ENCODE measurements at places on chromosomes 3 and 15.

- peak; percentile 92 for DNase-seq
Measured at GRCh38 chr15:66657185-66658020, 44.6 kb upstream of the SMAD6 start.

GRCh38 chr3:183252973-183253527 is at the start of gene B3GNT5:
TSS of gene B3GNT5 (plus strand) at chr3:183253253. CDS start at chr3:183269799, 16,546 bp downstream.
- DNase-seq: peak; percentile 69

- no peak for DNase-seq
Measured at GRCh38 chr3:174102866-174103265, 705.3 kb downstream of the NLGN1 start.

DNA sequence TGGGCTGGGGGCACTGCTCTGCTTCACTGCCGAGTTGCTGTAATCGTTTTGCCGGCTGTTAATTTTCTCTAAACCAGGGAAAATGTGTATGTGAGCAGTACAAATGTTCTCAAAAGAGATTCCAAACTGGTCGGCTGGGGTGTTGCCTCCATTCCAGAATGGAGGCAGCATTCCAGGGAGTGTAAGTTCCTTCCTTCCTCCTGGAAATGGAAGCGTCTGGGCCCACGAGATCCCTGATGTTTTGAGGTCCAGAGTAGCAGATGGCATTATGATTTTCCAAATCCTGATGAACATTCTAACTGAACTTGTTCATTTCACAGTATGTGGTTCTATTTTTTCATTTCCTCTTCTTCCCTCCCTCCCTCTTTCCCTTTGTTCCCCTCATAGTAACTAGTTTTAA is 64.4 kb upstream of the SKOR1 start:
- DNase-seq: no peak

DNA sequence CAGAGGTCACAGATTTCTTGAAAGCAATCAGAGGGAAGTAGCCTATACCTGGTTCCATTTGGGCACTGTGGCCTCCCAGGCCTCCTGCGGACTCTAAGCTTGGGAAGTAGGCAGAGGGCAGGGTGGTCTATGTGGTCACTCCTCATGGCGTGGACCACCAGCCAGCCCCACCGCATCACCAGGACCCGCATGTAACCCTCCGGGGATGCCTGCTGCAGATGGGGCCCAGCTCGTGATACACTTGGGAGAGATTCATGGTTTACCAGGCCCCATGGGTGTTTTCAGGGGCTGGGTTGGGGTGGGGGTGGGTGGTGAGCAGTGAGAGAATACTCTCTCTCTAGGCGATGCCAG is 123.7 kb downstream of the ASB7 start:
- no peak for DNase-seq

GRCh38 chr15:64425221-64425620 is 35.2 kb upstream of the ZNF609 start:
- DNase-seq: no peak

DNA sequence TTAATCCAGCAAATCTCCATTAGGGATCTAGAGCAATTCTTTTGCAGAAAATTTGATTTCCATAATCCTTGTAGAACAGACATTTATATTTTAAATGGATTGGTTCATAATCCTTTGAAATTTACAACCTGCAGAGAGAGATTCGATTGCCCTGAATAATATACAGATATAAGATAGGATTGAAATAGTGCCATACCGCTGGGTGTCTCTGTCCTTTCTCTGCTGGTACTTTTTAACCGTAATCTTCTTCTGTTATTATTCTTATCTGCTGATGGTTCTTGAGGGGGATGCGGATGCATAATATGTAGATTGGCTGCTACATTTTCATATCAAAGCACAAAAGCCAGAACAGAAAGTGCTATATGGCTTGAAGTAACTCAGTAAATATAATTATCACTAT is 182.2 kb downstream of the CFAP20DC start:
- no peak for DNase-seq

GRCh38 chr15:59792359-59792758 is 103.2 kb upstream of the BNIP2 start:
- no peak for DNase-seq

DNA sequence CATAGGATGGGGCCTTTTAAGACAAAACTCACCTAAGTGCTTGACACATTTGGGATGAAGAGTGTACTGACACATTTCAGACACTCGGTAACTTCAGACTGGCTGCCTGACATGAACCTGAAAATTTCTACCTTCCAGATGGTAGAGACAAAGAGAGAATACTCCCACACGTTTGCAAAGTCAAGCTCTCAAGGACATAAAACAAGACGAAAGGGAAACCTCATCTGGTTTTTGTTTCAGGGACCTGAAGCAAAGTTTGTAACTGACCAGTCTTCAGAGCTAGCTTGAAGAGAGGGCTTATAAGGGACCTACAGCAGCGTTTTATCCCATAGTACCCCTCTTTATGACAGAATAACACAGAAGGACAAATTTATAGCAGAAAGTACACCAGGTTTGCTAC is 41.9 kb downstream of the ZNF621 start:
- no peak for DNase-seq

GRCh38 chr3:4314688-4315087 is 11.5 kb downstream of the SETMAR start:
- no peak for DNase-seq

- peak; percentile 89 for DNase-seq
Measured at GRCh38 chr15:27059610-27060202, 88.7 kb downstream of the GABRG3 start.

DNA sequence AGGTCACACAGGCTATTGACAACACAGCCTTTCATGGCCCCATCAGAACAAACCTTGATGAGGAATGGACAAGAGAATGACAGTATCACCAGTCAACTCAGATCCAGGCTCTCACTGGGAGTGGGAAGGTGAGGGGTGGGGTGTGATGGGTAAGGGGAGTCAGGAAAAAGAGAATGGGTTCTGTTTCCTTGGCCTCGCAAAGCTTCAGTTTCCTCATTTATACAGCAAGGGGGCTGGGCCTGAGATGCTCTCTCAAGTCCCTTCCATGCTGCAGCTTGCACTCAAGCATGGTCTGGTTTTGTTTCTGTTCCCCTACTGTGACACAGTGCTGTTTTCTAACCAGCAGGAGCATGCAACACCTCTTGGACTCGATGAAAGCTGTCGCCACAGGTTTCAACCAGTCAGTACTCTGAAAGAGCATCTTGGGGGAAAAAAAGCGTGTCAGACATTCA is 65.7 kb upstream of the IL12A start:
- no peak for DNase-seq

- no peak for DNase-seq
Measured at GRCh38 chr3:196624067-196624790, 15.3 kb upstream of the NRROS start.

DNA sequence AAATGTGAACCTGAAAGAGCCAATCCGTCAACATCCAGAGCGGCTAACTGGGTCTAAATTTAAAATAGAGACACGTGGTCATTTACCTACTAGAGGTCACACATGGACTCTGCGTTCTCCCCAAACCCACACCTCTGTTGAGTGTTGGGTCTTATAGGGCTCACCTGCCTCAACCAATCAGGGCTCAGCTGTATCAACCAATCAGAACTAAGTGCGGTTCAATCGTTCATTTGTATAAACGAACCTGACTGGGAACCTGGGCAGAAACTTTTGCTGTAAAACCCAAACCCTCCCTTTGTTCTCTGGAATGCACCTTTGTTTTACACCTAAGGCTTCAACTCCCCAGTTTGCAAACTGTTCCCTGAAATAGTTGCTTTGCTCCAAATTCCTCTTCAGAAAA is 8.9 kb downstream of the DNAAF4 start:
- peak; percentile 6 for DNase-seq

DNA sequence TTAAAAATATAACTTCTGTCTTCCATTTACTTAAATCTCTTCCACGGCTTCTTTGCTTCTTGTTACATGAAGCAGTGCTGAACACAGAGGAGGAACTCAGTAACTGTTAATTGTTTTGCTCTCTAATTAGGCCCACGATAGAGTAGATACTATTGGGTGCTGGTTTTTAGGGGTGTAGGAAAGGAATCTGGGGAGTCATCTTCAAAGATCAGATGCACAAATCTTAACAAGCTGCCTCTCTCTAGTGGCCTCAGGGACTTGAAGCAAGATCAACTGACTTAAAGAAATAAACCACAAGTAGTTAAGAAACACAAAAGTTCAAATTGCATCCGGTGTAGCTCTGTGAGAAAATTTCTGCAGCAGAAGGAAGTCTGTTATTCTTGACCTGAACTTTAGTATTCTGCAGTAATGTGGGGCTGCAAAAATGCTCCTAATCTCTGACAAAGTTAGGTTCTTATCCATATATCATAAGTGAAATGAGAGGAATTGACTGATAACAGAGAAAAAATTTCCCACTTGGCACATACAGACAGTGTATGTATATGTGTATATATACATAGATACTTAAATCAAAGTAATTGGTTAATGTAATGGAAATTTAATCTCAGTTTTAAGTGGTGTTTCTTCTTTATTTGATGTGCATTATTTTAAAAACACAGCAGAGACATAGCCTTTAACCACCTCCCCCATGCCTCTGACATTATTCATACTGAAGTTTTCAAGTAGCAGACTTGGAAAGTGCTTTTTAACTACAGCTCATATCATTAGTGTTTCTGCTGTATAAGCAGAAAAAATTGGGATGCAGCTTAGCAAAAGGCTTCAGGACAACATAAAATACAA is 51.8 kb downstream of the CHST2 start:
- DNase-seq: peak; percentile 40

- DNase-seq: no peak
Measured at GRCh38 chr15:91980502-91981267, 127.2 kb downstream of the SLCO3A1 start.

GRCh38 chr3:107307205-107307604 is 70.0 kb upstream of the CCDC54 start:
- DNase-seq: no peak

GRCh38 chr15:63372753-63373152 is 8.9 kb downstream of the CA12 start:
- no peak for DNase-seq

GRCh38 chr15:83850501-83851245 is 196.8 kb downstream of the ADAMTSL3 start:
- DNase-seq: no peak

All from eye (tissue), 1 donor.